Breast epithelium (tissue), 4 donors: ENCODE measurements at places on chromosomes 1 and 21. TPM values are rescaled to one million over a fixed set of nuclear protein-coding genes. Genes with fewer than 3 reads are reported as not detected.

DNA sequence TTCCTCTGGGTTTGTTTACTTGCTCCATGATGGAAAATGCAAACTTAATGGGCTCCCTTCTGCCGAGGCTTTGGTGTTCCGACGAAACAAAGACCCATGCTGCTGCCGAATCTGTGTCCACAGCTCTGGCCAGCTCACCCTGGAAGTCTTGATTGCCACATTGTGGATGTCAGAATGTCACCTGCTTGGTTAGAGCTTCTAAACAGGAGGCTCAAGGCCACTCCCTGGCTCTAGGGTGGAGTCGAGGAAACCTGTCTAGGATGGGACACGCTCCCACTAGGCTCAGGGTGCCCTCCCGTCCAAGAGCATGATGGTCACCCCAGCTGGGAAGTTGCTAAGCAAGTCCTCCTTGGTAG, 279.3 kb upstream of the VAMP3 start:
- H3K27me3 ChIP-seq, result no peaks in the 10 kb centered on the region
- DNase-seq, result no peak
- H3K4me3 ChIP-seq, result no peak overlapping the region
- H3K27ac ChIP-seq, result peak overlapping the region; percentile 78
- H3K36me3 ChIP-seq, result no peaks in the 10 kb centered on the region
- no peaks in the 10 kb centered on the region for H3K4me1 ChIP-seq

Gene SH2D2A
- 4.6 TPM for total RNA-seq

Gene CROCC
- total RNA-seq, result 15.5 TPM

GRCh38 chr1:111961016-111961415, 28.5 kb downstream of the KCND3 start:
- no peaks in the 10 kb centered on the region for H3K4me1 ChIP-seq
- H3K36me3 ChIP-seq, result no peaks in the 10 kb centered on the region
- H3K27me3 ChIP-seq, result no peaks in the 10 kb centered on the region

GRCh38 chr1:218164111-218164929, 120.8 kb upstream of the RRP15 start:
- H3K27ac ChIP-seq, result no peak overlapping the region
- H3K4me1 ChIP-seq, result peaks cover 8% of the 10 kb centered on the region
- H3K27me3 ChIP-seq, result peaks cover 59% of the 10 kb centered on the region
- H3K4me3 ChIP-seq, result peak overlapping the region; percentile 73

Gene SLFNL1
- 0.16 TPM for total RNA-seq

DNA sequence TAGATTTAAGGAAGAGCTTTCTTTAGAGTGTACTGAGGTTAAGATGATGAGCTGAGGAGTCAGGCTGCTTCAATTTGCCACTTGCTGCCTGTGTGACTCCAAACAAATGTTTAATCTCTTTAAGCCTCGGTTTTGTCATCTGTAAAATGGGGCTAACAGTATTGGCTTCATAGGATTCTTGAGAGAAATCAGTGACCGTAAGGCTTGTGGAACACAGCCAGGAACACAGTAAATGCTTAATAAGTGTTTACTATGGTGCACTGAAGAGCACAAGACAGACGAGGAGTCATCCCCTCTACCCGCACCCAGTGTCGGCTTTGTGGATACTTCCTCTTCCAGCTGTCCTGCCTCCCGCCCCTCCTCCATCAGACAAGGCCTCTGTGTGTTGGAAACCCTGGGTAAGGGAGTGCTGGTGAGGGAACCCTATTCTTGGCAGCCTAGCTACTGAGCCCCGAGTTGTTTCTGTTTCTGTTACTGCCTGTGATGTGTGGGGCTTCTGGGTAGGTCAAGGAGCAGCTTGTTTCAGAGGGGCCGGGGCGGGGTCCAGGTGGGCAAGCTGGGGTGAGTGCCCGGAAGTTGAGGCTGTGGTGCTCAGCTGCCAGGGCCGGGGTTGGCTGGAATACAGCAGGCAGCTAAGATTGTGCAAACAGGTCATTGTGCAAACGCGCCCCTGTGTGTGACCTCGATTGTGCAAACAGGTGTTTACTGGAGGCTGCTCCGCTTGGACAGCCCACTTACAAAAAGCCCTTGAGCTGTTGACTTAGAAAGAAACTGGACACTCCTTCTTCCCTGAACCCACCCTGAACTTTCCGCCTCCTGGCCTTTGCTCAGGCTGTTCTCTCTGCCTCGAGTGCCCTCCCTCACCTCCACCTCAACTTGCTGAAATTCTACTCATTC, 4.0 kb upstream of the CSF3R start:
- peak; percentile 83 for DNase-seq
- no peak overlapping the region for H3K4me3 ChIP-seq
- peak overlapping the region; percentile 86 for H3K27ac ChIP-seq

DNA sequence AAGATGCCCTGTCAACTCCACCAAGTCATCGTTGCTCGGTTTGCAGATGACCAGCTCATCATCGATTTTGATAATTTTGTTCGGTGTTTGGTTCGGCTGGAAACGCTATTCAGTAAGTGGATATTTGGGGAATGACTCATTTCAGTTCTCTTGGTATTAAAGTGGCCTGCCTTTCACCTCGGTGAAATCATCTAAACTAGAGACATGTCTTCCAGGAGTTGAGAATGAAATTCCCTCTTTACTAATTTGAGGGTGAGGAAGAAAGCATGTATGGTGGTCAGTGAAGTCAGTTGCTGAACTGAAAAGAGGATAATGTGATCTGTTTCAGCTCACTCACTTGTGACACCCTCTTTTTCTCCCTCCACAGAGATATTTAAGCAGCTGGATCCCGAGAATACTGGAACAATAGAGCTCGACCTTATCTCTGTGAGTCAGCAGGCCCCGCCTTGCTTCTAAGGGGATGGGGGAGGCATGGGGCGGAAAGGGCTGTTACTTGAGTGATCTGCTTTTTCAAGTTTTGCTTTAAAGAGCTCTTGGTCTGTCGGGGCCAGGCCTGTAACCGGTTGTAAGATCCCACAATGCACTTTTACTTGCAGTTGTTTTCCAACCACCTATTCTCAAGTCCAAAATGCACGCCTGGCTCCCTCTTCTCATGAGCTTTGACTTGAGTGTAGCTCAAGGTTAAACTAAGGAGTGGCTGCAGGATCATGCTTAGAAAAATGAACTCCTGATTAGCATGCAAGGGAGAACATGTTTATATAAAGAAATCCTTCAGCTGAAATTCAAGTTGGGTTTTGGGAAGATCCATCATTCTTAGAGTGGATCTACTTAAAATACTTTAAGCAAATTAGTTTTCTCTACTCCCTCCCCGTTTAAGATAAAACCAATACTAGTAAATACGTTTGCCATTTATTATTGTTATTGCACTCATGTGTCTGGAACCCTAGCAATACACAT, 59.8 kb downstream of the CAPN2 start:
- no peak for DNase-seq
- peak overlapping the region; percentile 57 for H3K27ac ChIP-seq
- H3K27me3 ChIP-seq, result no peaks in the 10 kb centered on the region
- H3K4me1 ChIP-seq, result no peaks in the 10 kb centered on the region
- no peak overlapping the region for H3K4me3 ChIP-seq

DNA sequence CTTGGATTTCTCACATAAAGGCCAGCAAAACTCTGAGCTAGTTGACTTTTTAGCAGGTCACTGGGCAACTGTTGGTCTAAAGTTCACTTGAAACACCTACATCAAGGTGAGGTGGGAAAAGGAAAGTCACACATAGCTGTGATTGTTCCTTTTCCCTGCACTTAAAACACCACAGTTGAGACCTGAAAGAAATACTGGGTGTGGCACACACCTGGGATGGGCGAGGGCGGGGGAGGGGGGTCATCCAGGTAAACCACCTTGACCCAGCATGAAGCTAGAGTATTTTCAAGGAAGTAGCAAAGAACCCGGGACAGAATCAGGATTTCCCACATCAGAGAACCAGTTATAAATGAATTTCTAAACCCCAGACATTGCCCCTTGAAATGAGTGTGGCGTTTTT, 26.4 kb downstream of the ZNF697 start:
- no peaks in the 10 kb centered on the region for H3K36me3 ChIP-seq
- H3K27ac ChIP-seq, result no peak overlapping the region
- H3K27me3 ChIP-seq, result no peaks in the 10 kb centered on the region
- H3K4me1 ChIP-seq, result no peaks in the 10 kb centered on the region
- DNase-seq, result no peak

DNA sequence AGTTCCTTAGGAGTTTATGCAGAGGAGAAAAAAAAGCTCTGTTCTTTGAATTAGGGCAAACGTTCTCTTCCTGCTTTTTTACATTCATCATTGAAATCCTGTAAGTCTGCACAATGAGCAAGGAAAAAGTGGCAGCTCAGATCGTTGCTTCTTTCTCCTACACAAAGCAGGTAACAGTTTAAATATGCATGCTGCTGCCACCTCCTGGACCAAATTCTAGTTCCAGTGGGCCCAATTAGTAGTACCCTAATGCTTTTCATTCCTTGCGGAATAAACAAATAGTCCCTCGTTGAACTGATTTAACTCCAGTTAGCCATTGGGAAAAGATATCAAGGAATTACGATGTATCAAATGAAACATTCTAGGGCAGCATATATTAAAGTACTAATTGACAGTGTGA, 20.1 kb downstream of the YTHDF2 start:
- no peaks in the 10 kb centered on the region for H3K27me3 ChIP-seq
- peak overlapping the region; percentile 13 for H3K4me3 ChIP-seq
- H3K27ac ChIP-seq, result no peak overlapping the region
- DNase-seq, result no peak
- H3K36me3 ChIP-seq, result no peaks in the 10 kb centered on the region

DNA sequence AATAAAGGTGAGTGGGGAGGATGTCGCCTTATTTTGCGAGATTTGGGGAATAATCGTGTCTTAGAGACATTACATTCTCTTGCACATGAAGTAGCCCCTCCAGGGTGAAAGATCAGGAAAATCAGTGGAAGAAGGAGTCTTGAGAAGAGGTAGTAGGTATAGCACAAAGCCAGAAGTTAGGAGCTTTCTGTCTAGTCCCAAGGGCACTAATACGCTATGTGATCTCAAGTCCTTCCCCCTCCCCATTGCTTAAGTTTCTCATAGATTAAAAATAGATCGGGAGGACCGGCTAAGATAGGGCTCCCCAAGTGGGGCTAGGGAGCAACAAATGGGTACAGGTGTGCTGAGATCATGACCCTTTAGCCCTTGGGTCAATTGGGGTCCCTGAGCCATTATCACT, 13.5 kb downstream of the LRRN2 start:
- no peaks in the 10 kb centered on the region for H3K36me3 ChIP-seq
- H3K27ac ChIP-seq, result no peak overlapping the region
- H3K4me3 ChIP-seq, result no peak overlapping the region
- no peaks in the 10 kb centered on the region for H3K27me3 ChIP-seq
